ENCODE measurements at places on chromosomes 16 and 17.

GRCh38 chr16:23296994-23297393 lies 5.1 kb upstream of the SCNN1B start:
- DNase-seq, result no peak

DNA sequence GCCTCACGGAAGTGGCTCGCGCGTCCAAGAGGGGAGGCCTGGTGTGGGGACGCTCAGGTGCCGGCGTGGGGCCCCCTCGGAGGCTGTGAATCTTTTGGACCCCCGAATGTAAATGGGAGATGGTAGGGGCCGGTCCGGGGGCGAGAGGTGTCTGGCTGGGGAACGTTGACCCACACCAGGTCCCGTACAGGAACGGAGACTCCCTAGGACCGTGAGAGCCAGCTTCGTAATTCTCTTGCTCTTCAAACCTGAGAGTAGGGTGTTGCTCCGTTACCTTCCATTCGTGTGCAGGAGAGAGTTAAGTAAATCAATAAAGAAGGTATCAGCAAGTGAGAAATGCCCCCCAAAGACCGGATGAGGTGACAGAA lies 481 bp downstream of the LYRM1 start:
- DNase-seq, result no peak

- DNase-seq, result no peak
Observed at GRCh38 chr17:46839211-46839610, 12.2 kb upstream of the WNT9B start.

GRCh38 chr16:24879684-24880083 lies 33.9 kb downstream of the SLC5A11 start:
- DNase-seq, result no peak

DNA sequence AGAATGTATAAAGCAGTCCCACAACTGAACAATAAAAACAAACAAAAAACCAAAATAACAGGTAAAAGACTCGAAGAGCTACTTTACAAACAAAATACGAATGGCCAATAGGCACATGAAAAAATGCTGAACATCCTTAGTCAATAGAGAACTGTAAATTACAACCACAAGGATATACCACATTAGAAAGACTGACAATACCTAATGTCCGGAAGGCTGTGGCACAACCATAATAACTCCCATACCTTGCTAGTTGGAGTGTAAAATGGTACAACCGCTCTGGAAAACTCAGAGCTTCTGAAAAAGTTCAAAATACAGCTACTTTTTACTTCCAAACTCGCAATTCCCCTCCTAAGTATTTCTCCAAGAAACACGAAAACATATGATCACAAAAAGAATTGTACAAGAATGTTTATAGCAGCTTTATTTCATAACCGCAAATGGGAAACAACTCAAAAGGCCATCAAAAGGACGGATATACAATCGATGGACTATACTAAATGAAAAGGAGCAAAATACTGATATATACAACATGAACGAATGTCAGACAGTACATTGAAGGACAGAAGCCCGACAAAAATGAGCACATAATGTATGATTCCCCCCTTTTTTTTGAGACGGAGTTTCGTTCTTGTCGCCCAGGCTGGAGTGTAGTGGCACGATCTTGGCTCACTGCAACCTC lies 2.3 kb downstream of the TP53 start:
- DNase-seq, result no peak

GRCh38 chr17:71850812-71851211 lies 270.0 kb upstream of the SOX9 start:
- DNase-seq, result no peak

DNA sequence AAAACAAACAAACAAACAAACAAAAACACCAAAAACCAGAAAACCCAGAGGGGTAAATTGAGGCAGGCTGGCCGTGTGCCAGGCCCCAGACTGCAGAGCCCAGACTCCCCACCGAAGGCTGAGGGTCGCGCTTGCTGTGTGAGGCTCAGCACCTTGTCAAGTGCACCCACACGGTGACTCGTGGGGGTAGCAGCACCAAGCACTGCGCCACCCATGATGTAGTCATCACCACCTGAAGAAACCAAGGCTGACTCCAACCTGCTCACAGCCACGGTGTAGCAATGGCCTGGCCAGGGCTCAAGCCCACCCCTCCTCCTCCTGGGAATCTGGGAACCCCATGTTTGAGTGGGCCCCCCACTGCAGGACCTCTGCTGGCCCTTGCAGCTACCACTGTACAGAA lies 11.9 kb downstream of the MCRIP1 start:
- no peak for DNase-seq

DNA sequence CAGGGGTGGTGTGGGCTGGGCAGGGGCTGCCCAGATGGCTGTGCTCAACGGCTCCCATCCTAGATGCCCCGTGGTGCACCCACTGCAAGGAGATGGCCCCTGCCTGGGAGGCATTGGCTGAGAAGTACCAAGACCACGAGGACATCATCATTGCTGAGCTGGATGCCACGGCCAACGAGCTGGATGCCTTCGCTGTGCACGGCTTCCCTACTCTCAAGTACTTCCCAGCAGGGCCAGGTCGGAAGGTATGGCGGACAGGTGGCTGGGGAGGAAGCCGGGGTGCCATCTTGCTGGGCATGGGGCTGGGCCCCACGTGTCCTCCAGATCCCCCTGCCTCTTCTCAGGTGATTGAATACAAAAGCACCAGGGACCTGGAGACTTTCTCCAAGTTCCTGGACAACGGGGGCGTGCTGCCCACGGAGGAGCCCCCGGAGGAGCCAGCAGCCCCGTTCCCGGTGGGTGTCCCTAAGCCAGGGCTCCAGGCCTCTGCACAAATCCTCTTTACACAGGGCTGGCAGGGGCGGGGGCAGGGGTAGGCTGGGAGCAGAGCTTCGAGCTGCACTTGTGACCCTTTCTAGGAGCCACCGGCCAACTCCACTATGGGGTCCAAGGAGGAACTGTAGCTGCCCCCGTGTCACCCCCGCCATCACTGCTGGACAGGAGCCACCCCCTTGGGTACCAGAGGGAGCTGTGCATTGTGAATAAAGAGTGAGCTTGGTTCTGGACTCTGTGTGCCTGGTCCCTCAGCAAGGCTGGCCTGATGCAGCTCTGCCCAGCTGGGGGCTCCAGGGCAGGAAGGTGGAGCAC lies 3.7 kb downstream of the PDIA2 start:
- no peak for DNase-seq

GRCh38 chr16:54266363-54266955 lies 20.1 kb downstream of the IRX3 start:
- peak; percentile 69 for DNase-seq

DNA sequence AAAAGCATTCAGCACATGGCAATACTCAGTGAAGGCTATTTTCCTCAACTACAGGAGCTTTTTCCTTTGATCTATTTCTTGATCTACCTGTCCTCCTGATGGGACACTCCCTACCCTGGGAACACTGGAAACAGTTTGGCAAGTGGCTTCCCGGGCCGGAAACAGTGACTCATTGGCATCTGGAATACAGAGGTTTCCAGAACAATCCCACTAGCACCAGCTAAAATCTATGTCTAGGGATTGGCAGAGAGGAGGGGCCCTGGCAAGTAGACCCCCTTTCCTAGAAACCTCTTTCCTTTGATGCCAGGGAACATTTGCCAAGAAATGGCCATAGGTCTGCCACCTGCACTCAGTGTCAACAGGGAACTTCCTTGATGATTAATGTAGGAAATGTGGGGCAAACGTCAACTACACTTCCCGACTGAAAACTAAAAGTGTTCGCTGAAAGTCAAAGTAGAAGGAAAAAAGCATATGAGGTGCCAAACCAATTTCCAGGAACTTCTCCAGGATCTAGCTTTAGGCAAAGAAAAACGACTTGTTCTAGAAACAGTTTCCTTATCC lies 30.4 kb upstream of the FBXW10B start:
- DNase-seq, result no peak

- no peak for DNase-seq
Observed at GRCh38 chr17:74807925-74808324, 31.8 kb upstream of the NAT9 start.

DNA sequence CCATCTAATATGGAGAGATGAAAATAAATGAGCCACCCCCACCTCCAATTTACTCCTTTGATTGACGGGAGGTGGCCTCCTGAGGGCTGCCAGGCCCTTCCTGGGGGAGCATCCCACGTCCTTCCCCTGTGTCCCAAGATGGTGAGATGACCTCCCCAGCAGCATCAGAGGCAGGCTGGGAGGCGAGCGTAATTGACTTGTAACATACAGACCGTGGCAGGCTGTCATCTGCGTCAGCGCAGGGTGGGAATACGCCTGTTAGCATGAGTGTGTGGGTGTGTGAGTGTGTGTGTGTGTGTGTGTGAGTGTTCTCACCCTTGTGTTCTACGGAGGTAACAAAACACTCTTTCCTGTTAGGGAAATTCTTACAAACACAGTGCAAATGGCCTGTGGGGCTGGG lies 156.9 kb upstream of the CIBAR2 start:
- DNase-seq, result no peak

- DNase-seq, result no peak
Observed at GRCh38 chr17:77927777-77928518, 30.6 kb upstream of the TNRC6C start.

- no peak for DNase-seq
Observed at GRCh38 chr16:83356266-83356665, 451.5 kb upstream of the HSBP1 start.

DNA sequence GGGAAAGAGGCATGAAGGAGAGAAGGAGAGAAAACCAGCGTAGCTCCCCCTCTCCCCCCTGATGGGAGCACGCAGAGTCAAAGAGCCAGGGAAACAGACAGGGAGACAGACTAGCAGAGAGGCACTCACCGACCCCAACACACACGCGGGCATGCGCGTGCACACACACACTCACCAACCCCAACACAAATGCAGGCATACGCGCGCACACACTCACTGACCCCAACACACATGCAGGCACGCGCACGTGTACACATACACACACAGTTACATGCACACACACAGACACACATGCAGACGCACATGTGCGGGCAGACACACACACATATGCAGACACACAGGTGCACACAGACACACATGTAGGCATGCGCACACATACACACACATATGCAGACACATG lies 4.6 kb downstream of the CACNB1 start:
- DNase-seq, result no peak

DNA sequence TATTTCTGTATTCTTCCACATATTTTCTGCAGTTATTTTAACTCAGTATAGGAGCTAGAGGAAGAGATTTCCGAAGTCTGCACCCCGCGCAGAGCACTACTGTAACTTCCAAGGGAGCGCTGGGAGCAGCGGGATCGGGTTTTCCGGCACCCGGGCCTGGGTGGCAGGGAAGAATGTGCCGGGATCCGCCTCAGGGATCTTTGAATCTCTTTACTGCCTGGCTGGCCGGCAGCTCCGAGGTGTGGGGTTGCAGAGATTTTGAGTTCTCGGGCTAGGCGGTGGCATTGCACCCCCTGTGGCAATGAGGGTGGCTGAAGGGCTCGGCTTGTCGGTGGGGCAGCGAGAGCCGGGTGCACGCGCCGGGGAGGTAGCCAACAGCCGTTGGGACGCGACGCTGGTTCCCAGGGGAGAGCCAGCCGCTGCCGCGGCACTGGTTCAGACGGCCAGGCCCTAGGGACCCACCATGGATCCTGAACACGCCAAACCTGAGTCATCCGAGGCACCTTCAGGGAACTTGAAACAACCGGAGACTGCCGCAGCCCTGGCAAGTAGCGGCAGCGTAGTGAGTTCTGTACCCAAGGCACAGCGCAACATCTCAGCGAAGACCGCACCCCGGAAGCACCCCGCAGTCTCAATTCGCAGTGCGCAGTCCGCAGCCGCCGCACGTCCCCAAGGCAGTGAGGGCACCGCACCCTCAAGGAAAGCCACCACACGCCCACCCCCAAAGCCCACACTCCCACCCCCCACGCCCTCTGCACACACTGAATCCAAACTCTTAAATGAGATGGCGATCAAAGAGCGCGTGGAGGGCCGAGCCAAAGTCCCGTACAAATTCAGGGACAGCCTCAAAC lies at the start of gene CMTM1:
CMTM1 (plus strand) TSS at position 389 of the 851 bp plus-strand sequence; CDS start at position 464, 75 bp downstream.
- no peak for DNase-seq

- DNase-seq, result no peak
Observed at GRCh38 chr17:40069751-40070708, 7.3 kb downstream of the THRA start.

DNA sequence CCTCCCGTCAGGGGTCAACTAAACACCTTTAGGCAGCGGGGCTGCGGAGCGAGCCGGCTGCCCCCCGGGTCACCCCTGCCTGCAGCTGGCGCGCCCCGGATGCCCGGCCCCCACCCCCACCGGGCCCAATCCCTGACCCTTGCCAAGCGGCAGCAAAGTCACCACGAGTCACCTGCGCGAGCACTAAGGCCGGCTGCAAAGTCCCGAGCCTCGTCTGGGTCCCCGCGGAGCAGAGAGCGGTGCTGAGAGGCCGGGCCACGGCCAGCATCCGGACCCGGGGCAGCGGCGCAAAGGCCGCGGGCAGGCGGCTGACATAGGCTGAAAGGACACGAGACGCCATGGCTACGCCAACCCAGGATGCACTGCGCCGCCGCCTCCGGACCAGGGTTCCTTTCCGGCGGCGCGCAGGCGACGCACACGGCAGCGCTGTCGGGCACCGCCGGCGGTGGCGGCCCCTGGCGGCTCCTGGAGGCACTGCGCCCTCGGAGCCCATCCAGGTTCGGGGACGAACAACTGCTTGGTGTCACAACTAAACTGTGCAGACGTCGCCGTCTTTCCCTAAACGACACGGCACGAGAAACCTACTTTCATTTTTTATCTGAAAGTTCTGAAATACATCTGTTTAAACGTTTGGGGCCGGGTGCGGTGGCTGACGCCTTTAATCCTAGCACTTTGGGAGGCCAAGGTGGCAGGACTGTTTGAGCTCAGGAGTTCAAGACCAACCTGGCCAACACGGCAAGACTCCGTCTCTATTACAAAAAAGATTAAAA lies at the start of gene NDUFAB1:
NDUFAB1 (minus strand) TSS at position 366 of the 770 bp plus-strand sequence; CDS start at position 340, 26 bp downstream.
- no peak for DNase-seq

GRCh38 chr16:77729951-77730350 lies 7.6 kb downstream of the NUDT7 start:
- DNase-seq, result no peak

- DNase-seq, result no peak
Observed at GRCh38 chr17:81412490-81413093, 17.3 kb downstream of the BAHCC1 start.

- DNase-seq, result no peak
Observed at GRCh38 chr16:85463672-85464382, 149.3 kb upstream of the GSE1 start.

- no peak for DNase-seq
Observed at GRCh38 chr16:77686385-77686784, 35.9 kb upstream of the NUDT7 start.

- DNase-seq, result peak; percentile 91
Observed at GRCh38 chr17:65154770-65155589, 17.8 kb downstream of the RGS9 start.

DNA sequence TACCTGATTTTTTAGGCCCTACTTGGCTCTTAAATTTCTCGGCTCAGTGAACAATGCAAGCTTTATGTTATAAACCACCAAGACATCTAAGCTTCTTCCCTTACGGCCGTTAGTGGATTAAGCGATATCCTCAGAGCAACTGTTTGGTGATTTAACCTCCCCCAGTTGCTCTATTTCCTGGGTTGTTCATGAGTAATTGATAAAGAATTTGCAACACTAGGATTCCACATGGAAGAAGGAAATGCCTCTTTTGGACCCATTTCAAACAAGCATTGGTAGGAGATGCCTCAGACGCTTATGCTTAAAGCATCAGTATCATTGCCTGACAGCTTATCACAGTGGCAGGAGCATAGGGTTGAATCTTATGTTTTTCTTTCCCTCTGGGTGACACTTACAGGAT lies 65.3 kb downstream of the RBFOX1 start:
- no peak for DNase-seq

Data from SIG-M5 (cell line).